ENCODE measurements at places on chromosomes 6 and 20.

DNA sequence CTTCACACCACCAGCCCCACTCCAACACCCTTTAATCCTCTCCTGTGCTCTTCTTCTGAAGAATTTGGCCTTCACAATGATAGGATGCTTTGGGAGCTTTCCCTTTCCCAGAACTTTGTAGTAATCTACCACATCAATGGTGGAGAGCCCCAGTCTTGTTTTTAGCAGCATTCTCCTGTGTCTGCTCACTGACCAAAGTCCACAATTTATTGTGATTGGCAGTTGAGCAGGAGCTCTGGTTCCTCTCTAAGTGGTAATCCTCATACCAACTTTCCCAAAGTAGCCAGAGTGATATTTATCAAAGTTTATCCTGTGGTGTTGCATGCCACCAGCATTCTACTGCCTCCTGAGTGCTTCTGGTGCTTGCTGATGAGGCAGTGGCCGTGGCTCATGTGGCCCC is 29.0 kb upstream of the OPN5 start:
- no peak for DNase-seq

GRCh38 chr20:53154540-53154939 is 182.4 kb downstream of the TSHZ2 start:
- no peak for DNase-seq

GRCh38 chr6:41275489-41275888 is 11.0 kb downstream of the TREM1 start:
- DNase-seq = no peak

DNA sequence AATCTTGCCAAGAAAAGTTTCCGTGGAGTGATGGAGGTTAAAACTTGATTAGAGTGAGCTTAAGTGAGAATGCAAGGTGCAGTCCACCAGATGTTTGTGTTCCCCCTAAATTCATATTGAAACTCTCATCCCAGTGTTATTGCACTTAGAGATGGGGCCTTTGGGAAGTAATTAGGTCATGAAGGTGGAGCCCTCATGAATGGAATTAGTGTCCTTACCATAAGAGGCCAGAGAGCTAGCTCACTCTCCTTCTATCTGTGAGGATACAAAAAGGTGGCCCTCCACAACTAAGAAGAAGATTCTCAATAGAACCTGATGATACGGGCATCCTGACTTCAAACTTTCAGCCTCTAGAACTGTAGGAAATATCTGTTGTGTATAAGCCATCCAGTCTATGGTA is 258.6 kb downstream of the GRIK2 start:
- DNase-seq = no peak

GRCh38 chr20:50848341-50848808 is 53.5 kb downstream of the BCAS4 start:
- DNase-seq = peak; percentile 38

- DNase-seq = no peak
These were observed 40.2 kb upstream of the SLC22A1 start for GRCh38 chr6:160081398-160081797.

- no peak for DNase-seq
These were observed 205.6 kb upstream of the ZNF184 start for GRCh38 chr6:27678469-27678868.

DNA sequence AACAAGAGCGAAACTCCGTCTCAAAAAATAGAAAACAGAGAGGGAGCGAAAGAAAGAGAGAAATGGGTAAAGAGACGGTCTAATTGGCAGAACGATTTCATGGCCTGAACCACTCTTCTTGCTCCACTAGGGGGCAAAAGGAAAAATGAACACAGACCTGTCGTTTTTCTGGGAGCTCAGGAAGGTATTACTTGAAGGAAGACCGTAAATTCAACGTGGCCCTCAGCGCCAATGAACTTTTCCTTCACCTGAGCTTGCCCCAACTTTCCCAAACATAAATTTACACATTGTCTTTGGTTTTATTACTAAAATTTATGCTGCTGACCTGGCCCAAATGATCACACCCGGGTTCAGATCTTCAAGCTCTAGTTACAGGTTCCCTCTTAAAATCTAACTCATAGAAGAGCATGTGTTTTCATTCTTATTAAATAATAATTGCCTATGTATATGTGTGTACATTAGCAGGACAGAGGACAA is 67.3 kb downstream of the ATP9A start:
- DNase-seq = no peak

DNA sequence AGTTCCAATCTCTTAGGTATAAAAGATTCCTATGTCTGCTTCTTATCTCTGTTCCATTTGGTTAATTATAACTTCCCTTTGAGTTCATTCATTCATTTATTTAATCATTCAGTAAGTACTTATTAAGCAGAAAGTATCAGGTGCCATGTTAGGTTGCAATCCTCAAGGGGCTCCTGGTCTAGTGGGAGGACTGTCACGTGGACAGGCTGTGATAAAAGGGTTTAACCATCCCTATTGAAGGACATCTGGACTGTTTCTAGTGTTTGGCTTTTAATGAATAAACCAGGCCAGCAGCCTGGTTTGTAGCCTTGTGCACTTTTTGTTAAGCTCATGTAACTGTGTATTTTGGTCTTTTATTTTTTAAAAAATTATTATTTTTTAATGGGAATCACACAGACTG is 162.1 kb upstream of the OGFRL1 start:
- DNase-seq = no peak

GRCh38 chr6:167934426-167934864 is 63.0 kb upstream of the KIF25 start:
- DNase-seq = no peak

DNA sequence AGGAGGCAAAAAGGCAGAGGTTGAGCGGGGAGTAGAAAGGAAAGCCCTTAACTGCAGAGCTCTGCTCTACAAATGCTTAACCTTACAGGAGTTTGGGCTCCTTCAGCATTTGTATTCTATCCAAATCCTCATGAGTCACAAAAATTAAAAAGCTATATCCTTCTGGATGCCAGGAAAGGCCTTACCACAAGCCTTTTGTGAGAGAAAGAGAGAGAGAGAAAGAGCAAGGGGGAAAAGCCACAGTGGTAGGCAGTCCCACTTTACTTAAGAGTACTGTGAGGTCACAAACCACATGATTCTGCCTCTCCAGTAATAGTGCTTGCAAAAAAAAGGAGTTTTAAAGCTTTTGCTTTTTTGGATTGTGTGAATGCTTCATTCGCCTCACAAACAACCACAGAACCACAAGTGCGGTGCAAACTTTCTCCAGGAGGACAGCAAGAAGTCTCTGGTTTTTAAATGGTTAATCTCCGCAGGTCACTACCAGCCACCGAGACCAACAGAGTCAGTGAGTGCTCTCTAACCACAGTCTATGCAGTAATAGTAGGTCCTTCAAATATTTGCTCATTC is at the start of gene RUNX2:
Gene RUNX2 (plus strand): TSS at position 375 of the 567 bp plus-strand sequence. CDS start 397 bp downstream, outside the sequence.
- no peak for DNase-seq

DNA sequence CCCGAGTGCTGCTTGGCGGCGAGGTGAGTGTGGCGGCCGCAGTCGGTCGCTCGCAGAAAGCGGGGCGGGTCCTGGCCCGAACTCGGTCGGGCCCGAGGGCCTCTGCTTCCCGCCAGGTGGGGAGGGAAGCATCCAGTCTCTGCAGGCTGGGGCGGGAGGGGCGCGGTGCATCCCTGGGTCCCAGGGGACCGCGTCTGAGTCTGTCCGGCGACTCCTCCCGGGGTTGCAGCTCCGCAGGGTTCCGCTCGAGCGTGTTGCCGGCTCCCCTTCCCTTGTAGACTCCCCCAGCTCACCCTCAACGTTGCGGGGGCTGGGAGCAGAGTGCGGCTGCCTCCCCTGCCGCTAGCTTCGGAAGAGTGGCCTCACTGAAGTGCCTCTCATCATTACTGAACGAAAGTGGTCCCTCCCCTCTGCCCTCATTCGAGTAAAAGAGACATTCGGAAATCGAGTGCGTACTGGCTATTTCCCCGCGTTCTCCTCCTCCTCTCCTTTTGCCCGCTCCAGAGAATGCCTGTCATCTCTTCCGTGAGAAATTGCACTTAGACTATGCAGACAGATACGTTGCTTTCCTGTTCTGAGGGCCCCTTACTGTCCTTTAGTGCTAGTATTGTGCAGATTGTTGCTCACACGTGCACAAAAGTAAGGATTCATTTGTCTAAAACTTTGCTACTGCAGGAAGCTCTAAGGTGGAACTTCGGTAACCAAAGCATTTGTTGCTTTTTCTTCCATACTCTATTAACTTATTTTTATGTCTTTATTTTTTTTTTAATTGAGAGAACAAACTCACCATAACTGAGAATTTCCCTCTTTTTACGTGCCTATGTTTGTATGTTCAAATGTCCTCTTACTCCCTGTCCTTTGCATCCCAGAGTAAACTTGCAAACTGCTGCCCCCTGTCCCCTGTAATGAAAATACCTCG is 751 bp downstream of the MAP3K4 start:
- peak; percentile 53 for DNase-seq

- DNase-seq = no peak
These were observed 293.9 kb downstream of the KIF16B start for GRCh38 chr20:16279320-16279719.

DNA sequence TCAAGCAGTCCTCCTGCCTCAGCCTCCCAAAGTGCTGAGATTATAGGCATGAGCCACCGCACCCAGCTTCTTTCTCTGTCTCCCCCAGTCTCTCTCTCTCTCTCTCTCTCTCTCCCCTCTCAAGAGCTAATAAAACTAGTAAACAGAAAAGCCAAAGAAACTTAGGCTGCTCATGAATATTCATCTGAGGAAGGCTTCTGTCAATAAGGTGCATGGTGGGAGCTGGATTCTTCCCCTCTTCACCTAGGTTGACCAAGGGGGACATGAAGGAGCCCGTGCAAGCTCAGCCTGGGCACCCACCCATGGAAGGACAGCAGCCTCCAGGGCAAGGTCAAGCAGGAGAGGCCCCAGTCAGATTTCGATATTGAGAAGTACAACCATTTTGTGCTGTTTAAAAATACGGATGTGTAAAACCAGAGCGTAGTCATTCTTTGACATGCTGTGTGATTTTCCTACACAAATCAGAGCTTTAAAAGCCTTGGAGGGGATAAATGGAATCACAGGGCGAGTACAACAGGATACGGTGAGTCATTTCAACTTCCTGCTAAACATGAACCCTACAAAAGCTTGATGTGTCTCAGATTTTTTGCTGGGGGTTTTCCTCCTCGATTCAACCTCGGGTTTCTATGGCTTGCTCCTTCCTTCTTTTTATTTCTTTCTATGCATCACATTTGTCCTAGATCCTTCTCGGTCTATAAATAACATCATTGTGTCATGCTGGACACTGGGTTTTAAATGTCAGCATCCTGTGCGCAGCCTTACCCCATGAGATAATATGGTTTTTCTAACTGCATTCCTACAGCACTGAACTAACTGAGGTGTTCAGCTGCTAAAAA is 368.9 kb upstream of the JARID2 start:
- no peak for DNase-seq

GRCh38 chr6:136886091-136886490 is 36.0 kb upstream of the SLC35D3 start:
- DNase-seq = no peak

Measured in left cardiac atrium (tissue), 4 donors.